Stimulated activated CD8-positive, alpha-beta memory T cell treated with anti-CD3 and anti-CD28 coated beads, Interleukin-4, amount 100 ng/mL, for 4 hours (primary cell): ENCODE measurements at places on chromosomes 3 and 15.

- no peak for DNase-seq
These were observed 18.6 kb downstream of the WHAMM start for GRCh38 chr15:82828075-82828474.

- DNase-seq = no peak
These were observed 54.8 kb downstream of the SQOR start for GRCh38 chr15:45689616-45690015.

GRCh38 chr3:159667261-159667660, 321.4 kb upstream of the IL12A start:
- DNase-seq = no peak

DNA sequence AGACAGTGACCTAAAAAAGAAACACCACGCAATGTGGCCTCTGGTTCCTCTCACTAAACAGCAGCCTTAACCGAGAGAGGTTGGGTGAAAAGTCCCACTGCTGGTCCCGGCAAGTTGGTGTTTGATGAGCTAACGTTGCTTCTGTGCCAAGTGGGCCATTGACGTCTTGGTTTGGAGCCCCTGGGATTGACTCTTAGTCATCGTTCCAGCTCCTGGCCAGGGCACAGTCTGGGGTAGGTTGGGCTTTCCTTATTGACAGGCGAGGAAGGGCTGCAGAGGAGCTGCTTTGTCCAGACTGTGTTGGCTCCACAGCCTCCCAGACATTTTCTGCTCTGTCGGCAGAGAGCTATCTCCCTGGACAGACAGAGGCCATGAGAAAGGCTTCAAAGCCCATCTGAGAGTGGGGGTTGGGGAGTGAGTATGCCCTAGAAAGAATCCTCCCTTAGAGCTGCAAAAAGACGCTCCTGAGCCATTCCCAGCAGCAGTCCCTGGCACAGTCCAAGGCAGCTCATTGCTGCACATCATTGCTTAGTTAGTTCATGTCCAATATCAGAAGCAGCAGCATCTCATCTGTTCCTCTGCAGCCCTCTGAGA, 28.6 kb upstream of the C3orf80 start:
- no peak for DNase-seq

GRCh38 chr3:71688121-71688520, 37.1 kb downstream of the EIF4E3 start:
- no peak for DNase-seq

GRCh38 chr15:39687965-39688364, 94.7 kb downstream of the FSIP1 start:
- DNase-seq = no peak

- no peak for DNase-seq
These were observed 30.5 kb upstream of the XIRP1 start for GRCh38 chr3:39222939-39223338.

GRCh38 chr3:42655980-42656679, 2.6 kb downstream of the ZBTB47 start:
- DNase-seq = no peak

DNA sequence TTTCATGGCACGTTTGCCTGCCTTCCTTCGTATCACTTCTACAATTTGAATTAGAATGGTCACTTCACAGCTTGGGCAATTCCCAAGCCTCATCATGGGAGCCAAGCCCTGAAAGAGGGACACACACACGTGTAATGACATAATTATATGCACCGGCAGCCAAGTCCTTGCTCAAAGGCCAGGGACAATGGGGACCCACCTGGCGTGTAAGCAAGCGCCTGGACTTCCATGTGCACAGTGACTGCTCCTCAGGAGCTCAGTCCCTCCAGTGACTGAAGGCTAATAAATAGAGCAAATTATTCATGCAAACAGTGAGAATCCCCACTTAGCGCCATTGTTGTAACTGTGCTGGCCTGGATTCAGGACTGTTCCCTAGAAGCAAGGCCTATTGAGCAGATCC, 115.1 kb downstream of the DNAJB8 start:
- DNase-seq = no peak

- DNase-seq = no peak
These were observed 32.7 kb downstream of the AADACL2 start for GRCh38 chr3:151766454-151766853.

GRCh38 chr3:114867359-114867758, 279.7 kb downstream of the ZBTB20 start:
- no peak for DNase-seq

GRCh38 chr3:191131305-191131704, 67.7 kb upstream of the OSTN start:
- DNase-seq = no peak

DNA sequence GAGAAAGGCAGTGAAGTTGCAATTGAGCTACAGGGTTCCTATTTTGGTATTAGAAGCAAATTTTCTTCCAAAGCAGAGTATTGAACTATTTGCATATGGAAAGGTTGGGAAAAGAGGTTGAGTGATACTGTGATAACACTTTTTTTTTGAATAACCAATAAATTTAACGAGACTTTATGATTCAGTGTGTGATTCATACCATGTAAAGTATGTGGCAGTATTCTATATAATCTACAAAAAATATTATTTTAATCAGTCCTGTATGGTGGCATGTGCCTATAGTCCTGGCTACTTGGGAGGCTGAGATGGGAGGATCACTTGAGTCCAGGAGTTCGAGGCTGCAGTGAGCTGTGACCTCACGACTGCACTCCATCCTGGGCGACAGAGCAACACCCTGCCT, 206.9 kb downstream of the BBX start:
- no peak for DNase-seq

DNA sequence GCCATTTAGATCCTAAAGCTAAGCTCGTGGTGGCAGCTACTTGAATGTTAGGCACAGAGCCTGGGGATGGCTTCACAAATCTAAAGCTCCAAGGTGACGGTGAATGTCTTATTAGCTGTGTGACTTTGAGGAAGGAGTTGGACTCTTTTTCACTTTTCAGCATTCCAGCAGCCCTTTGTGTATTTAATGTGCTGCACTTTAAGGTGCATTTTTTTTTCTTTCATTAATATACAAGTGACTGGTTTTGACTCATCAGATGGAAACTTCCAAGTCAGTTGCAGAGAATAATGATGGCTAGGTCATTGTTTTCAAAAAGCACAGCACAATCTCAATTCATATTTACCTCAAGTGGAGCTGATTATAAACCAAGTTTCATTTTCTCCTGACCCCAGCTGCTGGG, 55.8 kb downstream of the TMED3 start:
- no peak for DNase-seq

GRCh38 chr3:133588784-133589465, 15.4 kb downstream of the CDV3 start:
- DNase-seq = no peak

DNA sequence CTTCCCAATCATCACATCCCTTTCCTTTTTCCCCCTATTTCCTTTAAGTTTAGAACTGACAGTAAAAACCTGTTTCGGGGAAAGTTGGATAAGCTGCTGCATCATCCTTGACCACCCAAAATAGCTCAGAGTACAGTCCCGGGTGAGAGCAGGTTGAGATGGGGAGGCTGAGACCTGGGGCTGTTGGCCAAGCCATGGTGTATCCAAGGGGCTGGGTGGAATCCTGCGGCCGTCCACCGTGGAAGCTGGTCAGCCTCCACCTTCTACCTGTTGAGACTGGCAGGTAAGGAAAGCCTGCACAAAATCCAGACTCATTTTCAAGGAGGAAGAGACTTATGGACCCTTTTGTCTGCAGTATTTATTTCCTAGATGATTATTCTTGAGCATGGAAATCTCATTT, 128.2 kb upstream of the PLXNA1 start:
- DNase-seq = no peak

- no peak for DNase-seq
These were observed 155.0 kb upstream of the GPR149 start for GRCh38 chr3:154584974-154585373.

DNA sequence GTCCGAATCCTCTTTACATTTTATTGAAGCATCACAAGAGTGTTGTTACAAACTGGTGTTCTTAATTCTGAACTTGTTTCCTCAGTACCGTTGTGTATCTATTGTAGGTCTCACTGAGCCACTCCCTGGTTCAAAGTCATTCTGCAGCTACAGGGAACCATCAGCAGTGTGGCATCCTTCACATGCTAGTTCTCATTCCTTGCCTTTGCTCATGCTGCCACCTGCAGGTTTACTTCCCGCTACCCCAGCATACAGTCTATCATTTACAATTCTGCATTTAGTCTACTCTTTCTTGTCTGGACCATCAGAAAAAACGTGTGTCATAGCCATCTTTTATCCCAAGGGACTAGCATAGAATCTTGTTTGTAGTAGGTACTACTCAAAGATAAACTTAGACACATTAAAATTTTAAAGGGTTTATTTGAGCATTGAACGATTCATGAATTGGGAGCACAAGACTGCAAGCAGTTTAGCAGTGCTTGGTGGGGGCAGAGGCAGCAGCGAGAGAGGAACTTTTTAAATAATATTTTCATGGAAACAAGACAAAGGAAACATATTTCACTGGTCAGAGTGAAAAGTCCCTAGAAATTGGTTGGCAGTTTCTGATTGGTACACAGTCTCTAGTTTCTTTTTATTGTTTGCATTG, 402.1 kb downstream of the CADM2 start:
- DNase-seq = no peak

GRCh38 chr3:104291437-104291851, 1075.3 kb upstream of the ALCAM start:
- no peak for DNase-seq

DNA sequence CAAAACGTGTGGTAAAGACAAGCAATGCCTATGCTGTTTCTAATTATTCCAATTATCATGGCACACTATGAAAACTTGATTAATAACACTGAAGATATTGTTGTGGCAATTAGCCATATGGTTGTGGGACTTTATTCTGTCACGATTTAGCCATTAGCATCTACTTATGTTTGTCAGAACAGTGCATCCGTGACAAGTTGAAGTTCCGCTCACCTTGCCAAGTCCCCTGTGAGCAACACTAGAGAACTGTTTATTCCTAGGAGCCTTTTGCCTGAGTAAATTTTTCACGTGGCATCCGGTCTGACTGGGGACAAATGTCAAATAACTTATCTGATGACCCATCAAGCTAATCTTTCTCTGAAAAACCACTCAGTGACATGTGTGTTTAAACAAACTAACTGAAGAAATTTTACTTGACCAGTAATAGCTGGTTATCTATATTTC, 403.3 kb downstream of the TBC1D5 start:
- no peak for DNase-seq

DNA sequence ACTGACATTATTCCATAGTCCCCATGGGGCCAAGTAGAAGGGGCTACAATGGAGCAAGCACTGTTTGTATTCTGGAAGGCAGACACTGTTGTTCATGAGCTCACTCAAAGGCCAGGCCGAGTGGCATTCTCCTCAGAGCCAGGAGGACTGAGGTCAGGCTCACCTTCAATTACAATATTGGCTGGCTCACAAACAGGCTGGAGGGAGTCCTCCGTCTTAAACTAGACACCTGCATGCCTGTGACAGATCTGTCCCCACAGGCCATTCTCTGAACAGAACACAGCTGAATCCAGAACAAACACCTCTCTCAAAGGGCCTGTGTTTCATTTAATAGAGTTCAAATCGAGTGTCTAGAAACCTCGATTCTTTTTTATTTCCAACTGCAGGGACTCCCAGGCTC, 347.4 kb upstream of the PPP2R3A start:
- DNase-seq = no peak

GRCh38 chr3:55879901-55880331, 392.8 kb upstream of the WNT5A start:
- DNase-seq = no peak

DNA sequence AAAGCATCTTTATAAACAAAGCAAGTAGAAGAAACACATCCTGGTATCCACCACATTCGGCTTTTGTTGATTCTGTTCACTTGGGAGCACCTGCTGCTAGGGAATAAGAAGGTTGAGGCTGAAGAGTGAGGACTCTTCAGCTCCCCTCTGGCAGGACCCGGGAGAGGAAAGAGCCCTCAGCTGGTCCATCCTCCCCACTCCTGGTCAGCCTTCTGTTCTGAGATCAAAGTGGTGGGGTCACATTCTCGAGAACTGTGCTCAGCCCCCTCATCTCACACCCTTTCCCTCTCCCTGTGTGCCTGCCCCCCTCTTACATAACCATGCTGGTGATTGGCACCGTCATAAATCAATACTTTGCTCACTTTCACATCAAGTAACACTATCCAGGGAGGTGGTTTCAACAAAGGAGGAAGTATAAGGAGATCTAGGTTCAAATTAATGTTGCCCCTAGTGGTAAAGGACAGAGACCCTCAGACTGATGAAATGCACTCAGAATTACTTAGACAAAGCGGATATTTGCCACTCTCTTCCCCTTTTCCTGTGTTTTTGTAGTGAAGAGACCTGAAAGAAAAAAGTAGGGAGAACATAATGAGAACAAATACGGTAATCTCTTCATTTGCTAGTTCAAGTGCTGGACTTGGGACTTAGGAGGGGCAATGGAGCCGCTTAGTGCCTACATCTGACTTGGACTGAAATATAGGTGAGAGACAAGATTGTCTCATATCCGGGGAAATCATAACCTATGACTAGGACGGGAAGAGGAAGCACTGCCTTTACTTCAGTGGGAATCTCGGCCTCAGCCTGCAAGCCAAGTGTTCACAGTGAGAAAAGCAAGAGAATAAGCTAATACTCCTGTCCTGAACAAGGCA, at the start of gene NR1I2:
Gene NR1I2 (plus strand): TSS at position 772 of the 869 bp plus-strand sequence.
- no peak for DNase-seq

GRCh38 chr15:80920271-80920699, 69.3 kb downstream of the MESD start:
- DNase-seq = no peak

DNA sequence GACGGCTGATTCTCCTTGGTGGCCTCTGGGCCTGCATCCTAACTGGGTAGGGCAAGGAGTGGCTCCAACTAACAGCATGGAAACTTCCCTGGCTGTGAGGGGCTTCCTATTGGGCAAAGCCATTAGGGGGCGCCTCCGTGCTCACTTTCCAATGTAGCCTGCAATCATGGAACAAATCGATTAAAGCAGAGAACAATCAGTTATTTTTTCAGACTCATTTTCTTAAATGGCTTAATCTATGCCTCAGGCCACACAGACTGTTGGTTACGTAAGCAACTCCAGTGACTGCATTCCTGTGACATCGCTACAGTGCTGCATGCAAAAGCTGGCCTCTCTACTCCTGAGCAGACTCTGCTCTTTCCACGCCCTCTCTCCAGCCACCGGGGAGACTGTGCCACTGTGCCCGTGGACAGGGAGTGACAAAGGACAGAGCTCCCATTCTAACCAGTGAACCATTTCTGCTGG, 278.9 kb downstream of the KLF13 start:
- DNase-seq = no peak

- no peak for DNase-seq
These were observed 753 bp downstream of the ITGB5 start for GRCh38 chr3:124886168-124887056.

DNA sequence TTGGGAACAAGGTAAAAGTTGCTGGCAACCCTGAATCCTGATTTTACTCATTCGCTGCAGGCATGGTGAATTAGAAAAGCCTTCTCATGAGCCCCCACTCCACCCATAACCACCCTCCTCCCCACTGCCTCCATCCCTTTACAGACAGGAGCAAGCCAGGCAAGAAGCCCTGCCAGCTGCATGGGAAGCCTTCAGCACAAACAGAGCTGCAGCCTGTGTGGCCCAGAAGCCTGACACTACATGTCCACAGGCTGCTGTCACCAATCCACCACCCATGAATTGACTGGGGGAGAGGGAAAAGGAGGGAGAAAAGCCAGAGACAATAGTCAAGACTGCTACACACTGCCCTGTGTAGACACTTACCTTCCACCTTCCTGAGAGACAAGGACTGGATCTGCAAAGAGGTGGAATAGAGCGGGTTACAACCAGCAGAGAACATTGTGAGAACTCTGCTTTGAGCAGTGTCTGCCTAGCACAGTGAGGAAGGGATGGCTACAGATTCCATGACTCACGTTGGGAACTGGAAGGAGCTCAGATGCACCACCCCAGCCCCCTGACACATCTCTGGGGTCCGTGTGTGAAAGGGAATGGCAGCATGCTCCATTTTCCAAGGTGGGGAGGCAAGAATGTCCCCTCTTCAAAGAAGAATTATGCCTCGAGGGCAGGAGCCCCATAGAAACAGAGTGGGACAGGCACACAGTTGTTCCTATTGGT, 33.9 kb downstream of the DZIP1L start:
- no peak for DNase-seq
